ENCODE measurements at places on chromosomes 3 and 15.

GRCh38 chr3:178483704-178484103 lies 52.5 kb upstream of the KCNMB2 start:
- no peak for DNase-seq

DNA sequence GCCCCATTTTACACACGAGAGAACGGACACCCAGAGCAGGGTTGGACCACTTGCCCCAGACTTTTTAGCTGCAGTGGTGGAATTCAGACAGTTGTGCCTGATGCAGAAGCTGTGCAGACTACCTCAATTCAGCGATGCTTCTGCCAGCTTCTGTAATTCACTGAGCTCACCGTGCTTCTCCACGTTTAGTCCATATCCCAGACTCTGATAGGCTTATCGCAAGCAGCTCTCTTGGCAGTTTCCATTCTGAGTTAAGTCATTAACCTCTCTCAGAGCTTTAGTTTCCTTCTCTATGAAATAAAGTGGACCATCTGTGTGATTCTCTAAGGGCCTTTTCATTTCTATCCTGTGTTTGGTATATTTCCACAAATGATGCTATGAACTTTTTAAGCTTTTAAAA lies 37.1 kb downstream of the ABHD17C start:
- DNase-seq = no peak

GRCh38 chr3:69855436-69856162 lies 116.3 kb downstream of the MITF start:
- DNase-seq = no peak

DNA sequence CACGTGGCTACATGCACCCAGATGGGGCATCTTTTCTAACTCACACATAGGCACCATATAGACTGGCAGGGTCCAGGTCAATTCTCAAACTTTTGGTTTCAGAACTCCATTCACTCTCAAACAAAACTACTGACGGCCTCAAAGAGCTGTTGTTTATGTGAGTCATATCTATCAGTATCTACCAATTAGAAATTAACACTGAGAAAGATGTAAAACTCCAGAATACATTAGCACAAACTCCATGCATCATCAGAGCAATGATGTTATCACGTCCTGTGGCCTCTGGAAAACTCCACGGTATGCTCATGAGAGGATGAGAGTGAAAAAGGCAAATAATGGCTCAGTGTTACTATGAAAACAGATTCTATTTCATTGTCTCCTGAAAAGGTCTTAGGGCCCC lies 116.1 kb downstream of the NTRK3 start:
- DNase-seq = no peak

DNA sequence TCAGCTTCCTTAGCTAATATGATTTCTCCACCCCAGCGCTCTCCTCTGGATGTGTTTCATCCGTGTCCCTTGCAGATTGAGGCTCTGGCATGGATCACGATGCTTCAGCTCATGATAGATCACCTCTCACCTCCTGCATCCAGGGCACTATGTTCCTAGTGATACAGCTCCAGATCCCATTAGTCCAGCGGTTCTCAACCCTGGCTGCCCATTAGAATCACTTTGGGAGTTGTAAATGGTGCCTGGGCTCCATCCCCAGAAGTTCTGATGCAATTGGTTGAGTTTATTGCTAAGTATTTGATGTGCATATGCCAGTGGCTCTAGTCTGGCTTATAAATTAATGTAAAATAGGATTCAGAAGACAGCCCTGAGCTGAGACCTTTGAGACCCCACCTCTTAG lies 34.5 kb downstream of the INSYN1 start:
- DNase-seq = no peak

DNA sequence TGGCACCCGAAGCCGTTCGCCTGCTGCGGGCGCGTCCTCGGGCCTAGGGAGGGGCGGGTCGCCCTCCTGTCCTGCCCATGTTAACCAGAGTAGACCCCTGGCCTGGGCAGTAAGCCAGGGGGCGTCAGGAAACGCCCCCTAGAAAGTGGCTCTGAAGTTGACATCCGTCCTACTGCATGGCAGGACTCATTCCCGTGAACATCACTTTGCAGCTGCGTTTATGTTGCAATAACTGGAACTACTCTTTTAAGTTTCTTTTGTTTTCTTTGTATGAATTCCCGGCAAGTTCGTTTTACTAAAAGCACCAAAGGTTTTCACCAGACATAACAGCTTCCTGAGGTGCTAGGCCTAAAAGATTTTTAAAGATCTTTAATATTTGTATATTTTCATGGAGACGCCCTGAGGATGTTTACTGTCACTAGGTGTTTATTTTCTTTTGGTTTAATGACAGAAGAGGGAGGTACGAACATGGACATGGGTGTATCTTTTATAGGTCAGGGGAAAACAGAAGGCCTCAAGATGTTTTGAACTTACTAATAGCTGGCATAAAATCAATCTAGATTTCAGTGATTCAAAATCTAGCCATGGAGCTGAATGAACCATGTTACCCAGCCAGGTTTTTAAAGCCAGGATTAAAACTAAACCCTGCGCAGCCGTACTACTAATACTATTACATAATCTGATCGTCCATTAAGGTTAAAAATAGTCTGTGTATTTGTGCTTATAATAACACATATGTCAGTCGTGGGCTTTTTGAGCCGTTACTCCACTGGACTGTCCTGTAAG lies 1.0 kb downstream of the C15orf61 start:
- DNase-seq = no peak

GRCh38 chr15:71687902-71688508 lies 122.3 kb upstream of the NR2E3 start:
- DNase-seq = no peak

- no peak for DNase-seq
Observed at GRCh38 chr15:84598250-84598649, 2.6 kb upstream of the ZSCAN2 start.

DNA sequence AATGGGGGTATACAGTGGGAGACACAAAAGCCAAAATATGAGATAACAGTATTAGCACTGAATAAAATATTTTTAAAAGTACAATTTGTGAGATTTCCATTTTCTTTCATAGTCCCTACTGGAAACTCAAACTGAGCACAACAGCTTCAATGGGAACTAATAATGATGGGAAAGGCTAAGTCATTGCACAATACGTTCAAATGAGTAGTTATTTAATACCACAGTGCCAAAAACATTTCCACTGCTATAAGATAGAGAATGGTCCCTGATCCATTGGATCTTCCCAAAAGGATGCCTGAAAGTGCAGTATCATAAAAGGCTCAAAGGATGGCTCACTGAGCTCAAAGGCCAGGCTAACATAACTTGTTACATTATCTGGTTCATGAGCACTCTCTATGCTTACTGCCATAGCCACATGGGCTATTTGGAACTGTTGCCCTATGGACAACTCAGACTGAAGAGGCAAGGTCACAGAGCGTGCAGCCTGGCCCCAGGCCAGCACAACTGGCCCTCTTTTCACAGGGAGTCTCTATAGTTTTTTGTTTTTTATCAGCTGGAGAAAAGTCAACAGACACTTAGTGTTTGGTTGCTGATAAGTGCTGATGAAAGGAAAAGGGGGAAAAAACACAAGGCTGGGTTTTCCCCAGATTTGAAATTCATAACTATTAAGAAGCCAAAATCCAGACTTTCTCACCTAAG lies 54.1 kb upstream of the PPIB start:
- DNase-seq = no peak

- DNase-seq = no peak
Observed at GRCh38 chr3:28816017-28816416, 464.9 kb upstream of the RBMS3 start.

DNA sequence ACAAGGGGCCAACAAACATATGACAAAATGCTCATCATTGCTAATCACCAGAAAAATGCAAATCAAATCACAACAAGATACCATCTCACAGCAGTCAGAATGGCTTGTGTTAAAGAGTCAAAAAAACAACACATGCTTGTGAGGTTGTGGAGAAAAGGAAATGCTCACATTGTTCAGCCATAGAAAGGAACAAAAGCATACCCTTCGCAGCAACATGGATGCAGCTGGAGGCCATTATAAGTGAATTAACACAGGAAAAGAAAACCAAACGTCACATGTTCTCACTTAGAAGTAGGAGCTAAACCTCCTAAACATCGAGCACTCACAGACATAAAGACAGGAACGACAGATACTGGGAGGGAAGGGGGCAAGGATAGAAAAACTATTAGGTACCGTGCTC lies 678.4 kb upstream of the GRM7 start:
- DNase-seq = no peak

DNA sequence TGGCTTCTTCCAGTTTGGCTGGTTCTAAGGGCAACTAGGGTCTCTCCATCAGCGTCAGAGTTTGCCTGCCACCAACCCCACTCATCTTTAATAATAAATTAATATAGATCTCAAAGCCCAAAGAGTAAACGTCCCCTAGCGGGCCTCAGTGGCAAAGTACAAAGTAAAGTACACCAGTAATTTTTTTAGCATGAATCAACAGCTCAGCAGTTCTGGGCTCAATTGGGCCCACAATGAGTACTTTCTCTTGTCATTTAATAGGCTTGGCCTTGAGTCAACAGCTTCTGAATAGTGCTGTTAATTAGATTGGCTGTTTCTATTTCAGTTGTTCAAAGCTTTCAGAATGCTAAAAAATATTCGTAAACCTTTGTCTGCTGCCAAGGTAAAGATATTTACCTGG lies 89.0 kb upstream of the PFN2 start:
- no peak for DNase-seq

GRCh38 chr3:61117045-61117898 lies 134.0 kb downstream of the FHIT start:
- no peak for DNase-seq

GRCh38 chr15:92878593-92879053 lies 21.5 kb upstream of the CHD2 start:
- no peak for DNase-seq

GRCh38 chr15:80026310-80026709 lies 33.2 kb upstream of the ZFAND6 start:
- DNase-seq = no peak

GRCh38 chr15:66707310-66708082 lies 5.5 kb downstream of the SMAD6 start:
- DNase-seq = no peak

DNA sequence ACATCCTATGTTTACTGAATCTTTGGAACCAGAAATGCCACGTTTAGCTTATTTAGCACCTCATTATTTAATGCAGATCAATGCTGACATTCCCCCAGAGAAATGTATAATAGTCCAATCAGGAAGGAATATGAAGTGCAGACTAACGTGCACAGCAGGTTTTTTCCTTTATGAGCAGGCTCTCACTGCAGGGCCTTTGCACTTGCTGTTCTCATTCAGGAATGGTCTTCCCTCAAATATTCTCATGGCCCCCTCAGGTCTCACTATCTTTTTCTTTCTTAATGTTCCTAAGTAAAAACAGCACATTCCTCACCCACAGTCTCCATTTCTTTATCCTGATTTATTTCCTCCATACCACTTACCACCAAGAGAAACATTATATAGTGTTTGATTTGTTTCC lies 174.6 kb downstream of the FOXP1 start:
- no peak for DNase-seq

Measured in epithelial cell of prostate (primary cell).